ENCODE measurements at places on chromosomes 1 and 21.
A peak's percentile ranks its signal among the peaks of the same experiment; 100 is the strongest.

- DNase-seq: no peak
These were observed 842 bp upstream of the GCSAML start for GRCh38 chr1:247548092-247548491.

GRCh38 chr1:221669441-221669840 is 72.4 kb downstream of the DUSP10 start:
- DNase-seq: no peak

DNA sequence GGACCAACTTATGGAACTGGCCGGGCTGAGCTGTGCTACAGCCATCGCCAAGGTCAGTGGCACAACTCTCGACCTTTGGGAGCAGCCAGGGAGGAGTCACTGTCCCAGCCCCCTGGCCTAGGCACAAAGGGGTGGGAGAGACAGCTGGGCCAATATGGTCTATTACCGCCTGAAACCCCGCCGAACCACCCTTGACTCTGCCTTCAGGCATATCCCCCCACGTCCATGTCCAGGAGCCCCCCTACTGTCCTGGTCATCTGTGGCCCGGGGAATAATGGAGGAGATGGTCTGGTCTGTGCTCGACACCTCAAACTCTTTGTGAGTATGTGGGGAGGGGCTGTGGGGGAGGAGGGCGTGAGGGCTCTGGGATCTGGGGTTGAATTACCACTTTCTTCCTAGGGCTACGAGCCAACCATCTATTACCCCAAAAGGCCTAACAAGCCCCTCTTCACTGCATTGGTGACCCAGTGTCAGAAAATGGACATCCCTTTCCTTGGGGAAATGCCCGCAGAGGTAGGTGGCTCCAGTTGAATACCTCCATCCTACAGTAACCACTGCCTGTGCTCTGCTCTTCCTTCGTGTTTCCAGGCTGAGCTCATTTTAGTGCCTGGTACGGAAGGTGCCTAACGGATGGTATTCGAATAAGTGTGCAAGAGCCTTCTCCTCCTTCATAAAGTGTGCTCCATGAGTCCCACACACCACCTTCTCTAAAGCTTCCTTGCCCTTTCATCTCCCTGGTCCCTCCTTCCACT is 758 bp downstream of the NAXE start:
- DNase-seq: no peak

GRCh38 chr1:43803646-43804045 is 96.3 kb downstream of the ST3GAL3 start:
- no peak for DNase-seq

- no peak for DNase-seq
These were observed 34.1 kb upstream of the DIP2A start for GRCh38 chr21:46424621-46425020.

GRCh38 chr1:226674892-226675714 is 64.0 kb downstream of the ITPKB start:
- DNase-seq: peak; percentile 59

DNA sequence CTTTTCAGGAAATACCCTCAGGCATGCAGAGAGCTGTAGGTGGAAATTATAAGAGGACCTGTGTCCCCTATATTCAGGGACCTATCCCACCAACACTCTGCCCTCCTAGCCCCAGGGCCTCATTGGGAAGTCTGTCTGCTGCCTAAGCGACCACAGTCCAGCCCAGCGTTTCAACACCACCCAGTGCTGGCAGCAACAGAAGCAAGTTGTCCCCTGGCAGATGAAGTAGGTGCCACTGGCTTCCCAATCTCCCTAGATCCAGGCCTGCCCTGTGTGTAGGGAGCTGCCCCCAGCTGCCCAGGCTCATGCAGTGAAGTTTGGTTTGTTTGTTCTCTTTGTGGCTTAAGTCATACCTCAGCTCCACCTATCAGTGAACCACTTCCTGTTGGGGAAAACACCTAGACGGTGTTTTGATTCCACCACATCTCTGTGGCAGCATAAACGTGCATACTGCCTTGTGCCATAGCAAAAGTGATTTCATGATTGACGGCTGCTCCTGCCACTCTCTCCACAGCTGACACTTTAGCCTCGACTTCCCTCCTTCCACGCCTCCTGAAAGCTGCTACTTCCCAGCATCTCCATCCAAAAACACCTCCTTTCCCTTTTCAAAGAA is 8.1 kb upstream of the LEFTY1 start:
- DNase-seq: peak; percentile 24

- DNase-seq: no peak
These were observed 69.6 kb downstream of the DYRK1A start for GRCh38 chr21:37436174-37436573.

DNA sequence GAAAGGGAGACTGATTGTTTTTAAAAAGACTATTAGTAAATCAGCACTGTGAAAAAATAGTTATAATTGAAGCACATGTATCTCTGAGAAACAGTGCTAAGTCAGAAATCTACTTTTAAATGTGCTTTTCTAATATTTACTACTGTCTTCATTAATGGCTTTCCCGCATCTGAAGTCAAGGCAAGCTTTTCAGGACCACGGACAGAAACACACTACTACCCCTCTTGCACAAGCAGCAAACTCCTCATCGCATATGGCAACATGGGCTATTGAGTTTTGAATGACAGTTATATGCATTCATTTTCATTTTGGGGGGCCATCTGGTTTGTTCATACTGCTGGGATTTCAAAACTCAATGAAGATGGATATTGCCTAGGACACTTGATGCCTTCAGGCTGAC is 433.4 kb upstream of the CAMK1G start:
- no peak for DNase-seq

DNA sequence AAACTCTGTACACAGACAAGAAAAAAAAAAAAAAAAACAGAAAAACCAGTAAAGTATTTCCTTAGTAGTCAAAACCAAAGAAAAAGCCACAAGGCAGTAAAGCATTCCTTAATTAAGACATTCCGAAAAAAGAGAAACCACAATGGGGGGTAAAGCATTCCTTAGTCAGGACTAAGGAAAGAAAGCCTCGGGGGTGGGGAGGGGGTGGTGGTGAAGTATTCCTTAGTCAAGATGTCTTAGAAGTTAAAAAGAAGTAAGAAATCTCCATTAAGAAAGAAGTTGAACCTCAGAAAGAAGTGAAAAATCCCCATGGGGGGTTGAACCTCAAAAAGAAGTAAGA is 28.2 kb upstream of the FMO1 start:
- no peak for DNase-seq

- DNase-seq: no peak
These were observed 85.6 kb upstream of the TTC39A start for GRCh38 chr1:51415963-51416362.

DNA sequence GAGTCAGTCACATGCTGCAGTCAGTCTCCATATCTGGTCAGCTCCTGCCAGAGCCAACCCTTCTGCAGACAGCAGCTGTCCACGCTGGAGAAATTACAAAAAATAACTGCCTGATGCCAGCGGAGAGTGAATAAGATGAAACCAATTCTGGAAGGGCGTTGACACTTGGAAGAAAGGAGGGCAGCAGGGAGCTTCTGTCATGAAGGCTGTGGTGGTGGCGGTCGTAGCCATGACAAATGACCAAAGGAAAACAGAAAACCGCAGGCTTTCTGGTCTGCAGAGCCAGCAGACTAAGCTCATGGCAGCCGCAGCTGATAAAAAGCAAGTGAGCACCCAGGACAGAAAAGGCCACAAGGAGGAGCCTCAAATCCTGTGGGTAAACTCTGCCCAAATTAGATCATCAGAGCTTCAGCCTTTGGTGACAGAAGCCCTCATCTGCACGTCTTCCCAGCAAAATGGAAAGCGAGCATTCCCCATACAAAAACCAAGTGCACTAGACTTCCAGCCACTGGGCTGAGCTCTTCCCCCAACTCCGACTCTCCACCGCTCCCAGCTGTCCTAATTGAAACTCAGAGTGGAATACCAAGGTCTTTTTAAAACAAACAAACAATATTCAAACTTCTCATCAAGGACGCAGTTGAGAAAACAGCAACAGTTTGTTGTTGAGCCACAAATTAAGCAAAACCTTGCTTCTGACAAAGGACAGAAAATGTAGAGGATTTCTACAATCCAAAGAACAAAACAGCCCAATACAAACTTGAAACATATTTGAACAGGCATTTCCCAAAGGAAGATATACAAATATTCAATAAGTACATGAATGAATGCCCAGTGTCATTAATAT is 28.7 kb downstream of the RSPH1 start:
- DNase-seq: no peak

- no peak for DNase-seq
These were observed 480.4 kb upstream of the ZRANB2 start for GRCh38 chr1:71561206-71561605.
